ENCODE measurements at places on chromosomes 5 and 9. TPM values are rescaled to one million over a fixed set of nuclear protein-coding genes. Genes with fewer than 3 reads are reported as not detected.

The IL6ST gene
- polyA plus RNA-seq: 48.1 TPM

The AJM1 gene
- polyA plus RNA-seq: not detected

The ARL10 gene
- 1.1 TPM for polyA plus RNA-seq

The PFN3 gene
- not detected for polyA plus RNA-seq

The C1QTNF3 gene
- 26.2 TPM for polyA plus RNA-seq

The RAB3C gene
- polyA plus RNA-seq: 166 TPM

All from Purkinje cell (primary cell).